Aorta (tissue), 5 donors: ENCODE measurements at places on chromosomes 1 and 21.

GRCh38 chr1:201535046-201535918 lies 3.6 kb upstream of the NAV1 start:
- DNase-seq: peak; percentile 67

DNA sequence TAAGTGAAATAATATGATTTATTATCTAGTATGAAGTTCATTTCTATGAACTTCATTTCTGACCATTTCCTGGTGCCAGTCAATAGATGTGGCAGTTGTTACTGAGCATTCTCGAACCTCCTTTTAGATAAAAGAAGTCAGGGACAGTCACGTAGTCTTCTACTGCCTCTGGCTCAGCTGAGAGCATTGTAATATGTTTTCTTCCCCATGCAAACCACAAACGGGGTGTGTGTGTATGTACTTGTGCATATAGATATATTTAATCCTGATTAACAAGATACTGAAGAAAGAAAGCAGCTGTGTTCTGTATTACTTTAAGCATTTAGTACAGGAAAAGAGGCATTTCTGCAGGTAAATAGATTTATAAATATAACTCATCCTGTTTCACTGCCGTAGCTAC lies 21.6 kb downstream of the ZNF684 start:
- no peak for DNase-seq

- peak; percentile 44 for DNase-seq
Measured at GRCh38 chr21:46115441-46116188, 17.7 kb downstream of the COL6A2 start.

GRCh38 chr1:202698276-202698675 lies 12.0 kb downstream of the SYT2 start:
- DNase-seq: no peak

DNA sequence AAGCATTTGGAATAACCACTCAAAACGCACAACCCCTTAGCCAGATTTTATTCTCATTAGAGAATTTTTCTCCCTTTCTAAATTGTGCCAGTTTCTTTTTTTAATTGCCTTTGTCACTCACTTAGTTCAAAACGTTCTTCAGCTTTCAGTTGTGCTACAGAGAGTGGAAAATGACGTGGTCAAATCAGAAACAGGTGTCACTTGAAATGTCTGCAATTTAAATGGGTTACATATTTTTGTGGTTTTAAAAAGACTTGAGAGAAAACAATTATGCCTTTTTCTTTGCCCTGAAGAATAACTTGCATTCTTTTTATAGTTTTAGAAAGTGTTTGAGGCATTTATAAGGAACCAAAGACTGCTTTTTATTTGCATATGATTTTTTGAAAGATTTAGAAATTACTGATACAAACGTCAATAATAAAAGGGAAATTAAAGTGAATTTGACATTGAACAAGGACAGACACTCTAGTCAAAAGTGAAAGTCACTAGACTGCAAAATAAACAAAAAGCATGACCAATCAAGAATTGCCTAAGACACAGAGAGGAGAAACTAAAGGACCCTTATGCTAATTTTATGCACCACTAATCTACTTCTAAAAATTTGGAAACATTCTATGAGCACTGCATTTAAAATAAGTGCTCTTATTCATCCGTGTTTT lies 191.0 kb downstream of the TPR start:
- DNase-seq: no peak

DNA sequence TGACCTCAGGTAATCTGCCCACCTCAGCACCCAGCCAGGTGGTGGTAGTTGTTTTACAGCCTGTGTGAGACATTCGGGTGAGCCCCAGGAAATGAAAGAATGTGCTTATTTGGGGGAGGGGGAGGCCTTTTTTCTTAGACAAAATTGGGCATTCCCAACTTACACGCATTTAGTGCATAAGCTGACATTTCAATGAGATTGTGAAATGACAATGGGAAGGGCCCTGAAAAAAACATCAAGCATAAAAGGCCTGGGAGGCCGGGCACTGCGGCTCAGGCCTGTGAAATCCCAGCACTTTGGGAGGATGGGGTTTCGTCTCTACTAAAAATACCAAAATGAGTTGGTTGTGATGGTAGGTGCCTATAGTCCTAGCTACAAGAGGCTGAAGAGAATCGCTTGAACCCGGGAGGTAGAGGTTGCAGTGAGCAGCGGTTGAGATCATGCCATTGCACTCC lies 5.0 kb downstream of the GAS5 start:
- DNase-seq: no peak

DNA sequence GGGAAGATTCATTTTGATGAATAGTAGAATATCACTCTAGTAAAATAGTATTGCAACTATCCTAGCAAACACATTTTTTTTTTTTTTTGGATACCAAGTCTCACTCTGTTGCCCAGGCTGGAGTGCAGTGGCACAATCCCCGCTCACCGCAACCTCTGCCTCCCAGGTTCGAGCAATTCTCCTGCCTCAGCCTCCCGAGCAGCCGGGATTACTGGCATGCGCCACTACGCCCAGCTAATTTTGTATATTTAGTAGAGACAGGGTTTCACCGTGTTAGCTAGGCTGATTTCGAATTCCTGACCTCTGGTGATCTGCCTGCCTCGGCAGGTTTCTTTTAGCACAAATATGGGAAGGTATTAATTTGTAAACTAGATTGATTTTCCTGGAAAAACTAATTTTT lies 33.8 kb downstream of the KCTD3 start:
- DNase-seq: no peak

GRCh38 chr1:57464756-57465155 lies 40.9 kb upstream of the DAB1 start:
- no peak for DNase-seq

DNA sequence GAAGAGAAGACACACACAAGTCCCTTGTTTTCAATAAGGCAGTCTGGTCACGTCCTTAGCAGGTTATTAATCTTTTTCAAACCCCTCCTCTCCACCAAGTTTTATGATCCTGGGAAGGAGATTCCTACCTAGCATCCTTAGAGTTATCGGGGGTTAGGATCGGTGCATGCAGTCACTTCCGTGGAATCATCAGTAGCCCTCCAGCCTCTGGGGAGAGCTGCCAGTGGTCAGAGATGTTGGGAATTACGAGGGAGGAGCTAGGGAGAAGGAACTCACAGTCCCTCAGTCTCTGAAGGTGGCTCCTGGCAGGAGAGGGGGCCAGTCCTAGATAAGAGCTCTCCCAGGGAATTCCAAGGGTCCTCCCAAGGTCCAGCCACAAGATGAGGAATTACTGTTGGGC lies 57.7 kb upstream of the ATP5PO start:
- DNase-seq: no peak

GRCh38 chr1:9658199-9658598 lies 6.7 kb downstream of the PIK3CD start:
- no peak for DNase-seq

GRCh38 chr1:41742219-41742618 lies 176.5 kb downstream of the HIVEP3 start:
- no peak for DNase-seq

- peak; percentile 99 for DNase-seq
Measured at GRCh38 chr1:113072757-113073478, at the start of gene LRIG2. Gene LRIG2 (plus strand): TSS chr1:113073198. CDS start chr1:113073407, 209 bp downstream.

- no peak for DNase-seq
Measured at GRCh38 chr1:176471338-176472121, 8.6 kb downstream of the PAPPA2 start.

DNA sequence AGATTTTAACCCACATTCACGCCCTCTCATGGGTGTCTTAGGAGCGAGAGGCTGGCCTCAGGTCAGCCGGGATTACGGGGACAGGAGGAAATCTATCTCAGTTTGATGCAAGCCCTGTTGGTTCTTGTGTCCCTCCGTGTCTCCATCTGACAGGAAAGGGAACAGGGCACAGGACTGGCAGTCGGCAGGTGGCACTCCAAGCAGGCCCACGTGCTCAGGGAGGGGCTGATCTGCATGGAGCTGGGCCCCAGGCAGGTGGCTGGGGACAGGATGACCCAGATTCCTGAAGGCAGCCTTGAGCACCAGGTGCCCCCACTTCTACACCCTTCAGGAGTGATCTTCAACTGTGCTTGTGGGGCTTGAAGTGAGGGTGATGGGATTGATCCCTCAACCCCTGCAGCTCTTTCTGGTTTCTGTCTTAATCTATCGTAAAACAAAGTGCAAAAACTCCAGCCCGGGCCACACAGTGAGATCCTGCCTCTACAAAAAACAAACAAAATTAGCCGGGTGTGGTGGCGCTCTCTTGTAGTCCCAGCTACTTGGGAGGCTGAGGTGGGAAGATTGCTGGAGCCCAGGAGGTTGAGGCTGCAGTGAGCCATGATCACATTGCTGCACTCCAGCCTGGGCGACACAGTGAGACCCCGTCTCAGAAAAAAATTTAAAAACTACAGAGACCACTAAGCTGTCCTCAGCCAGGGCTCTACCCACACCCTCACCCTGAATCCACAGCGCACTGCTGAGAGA lies 8.3 kb downstream of the PLEKHG5 start:
- no peak for DNase-seq

GRCh38 chr1:53187401-53187800 lies 9.2 kb upstream of the CPT2 start:
- no peak for DNase-seq

DNA sequence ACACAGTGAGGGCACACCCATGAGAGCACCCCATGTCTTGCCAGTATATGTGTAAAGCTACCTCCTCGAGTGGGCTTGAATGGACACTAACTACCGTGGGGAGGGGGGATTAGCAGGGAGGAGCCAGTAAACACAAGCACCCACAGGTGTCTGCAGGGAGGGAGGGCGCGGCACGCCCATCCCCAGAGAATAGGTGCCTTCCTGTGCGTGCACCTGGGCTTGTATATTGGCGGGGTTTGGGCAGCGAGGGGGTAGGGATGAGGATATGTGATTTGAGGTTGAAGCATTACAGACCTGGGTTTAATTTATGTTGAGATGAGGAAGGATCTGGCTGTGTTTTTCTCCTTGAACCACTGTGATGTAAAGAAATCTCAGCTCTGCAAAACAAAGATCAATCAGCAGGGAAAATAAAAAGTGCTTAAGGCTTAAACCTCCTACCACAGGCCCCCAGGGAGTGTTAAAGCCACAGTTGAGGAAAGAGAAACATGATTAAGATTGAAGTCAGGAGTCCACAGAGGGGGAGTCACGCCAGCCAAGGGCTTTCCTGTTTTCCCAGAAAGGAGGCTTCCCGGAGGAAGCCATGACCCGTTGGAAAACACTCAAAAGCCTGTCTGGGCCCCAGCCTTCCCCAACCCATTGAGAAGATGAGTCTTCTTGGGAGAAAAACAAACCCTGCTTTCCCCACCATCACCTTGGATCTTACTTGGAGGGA lies 80.0 kb downstream of the CAMK2N1 start:
- DNase-seq: no peak

DNA sequence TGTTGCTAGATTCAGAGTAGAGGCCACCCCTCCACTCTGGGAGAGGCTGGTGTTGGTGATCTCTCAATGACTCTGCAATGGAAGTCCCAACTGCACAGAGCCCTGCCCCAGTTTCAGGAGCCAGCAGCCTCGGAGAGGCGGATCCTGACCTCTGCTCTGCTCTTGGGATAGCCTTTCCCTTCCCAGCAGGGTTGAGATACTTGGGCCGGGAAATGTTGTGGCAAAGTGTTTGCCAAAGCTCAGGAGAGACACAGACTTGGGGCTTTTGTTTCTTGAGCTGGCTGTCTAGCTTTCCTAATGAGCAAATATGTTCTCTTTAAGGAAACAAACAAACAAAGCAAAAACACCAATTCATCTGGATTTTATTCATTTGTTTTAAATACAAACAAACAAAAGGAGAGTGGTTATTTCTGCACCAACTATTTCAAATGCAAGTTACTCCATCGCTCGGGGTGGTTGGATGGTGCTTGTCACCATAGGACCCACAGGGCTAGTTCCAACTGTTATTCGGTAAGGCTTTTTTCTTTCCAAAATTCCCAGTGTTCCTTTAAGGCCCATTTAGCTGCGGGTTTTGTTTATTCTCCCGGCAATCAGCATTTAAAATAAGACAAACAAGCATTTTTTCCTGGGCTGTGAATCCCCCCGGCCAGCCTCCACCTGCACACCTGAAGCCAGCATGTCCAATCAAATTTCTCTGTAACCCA lies 193.9 kb upstream of the LMO4 start:
- no peak for DNase-seq

- peak; percentile 52 for DNase-seq
Measured at GRCh38 chr1:22210176-22210575, 67.3 kb upstream of the WNT4 start.

DNA sequence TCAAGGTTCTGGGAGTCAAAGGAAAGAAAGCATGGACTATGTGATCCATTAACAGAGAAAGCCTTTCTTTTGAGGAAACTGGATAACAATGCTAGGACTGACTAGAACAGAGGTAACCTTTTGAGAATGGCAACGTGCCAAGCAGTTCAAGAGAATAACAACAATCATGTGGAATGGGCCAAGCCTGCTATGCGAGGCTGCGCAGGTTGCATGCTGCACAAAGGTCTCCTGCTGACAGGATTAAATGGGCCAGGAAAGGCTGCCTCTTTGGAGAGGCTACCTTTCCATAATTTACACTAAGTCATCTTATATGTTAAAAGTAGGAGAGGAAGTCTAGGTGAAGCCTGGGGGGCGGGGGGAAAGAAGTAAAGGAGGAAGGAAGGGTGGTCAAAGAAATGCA lies 5.8 kb downstream of the PCNX2 start:
- no peak for DNase-seq

GRCh38 chr1:169368406-169368769 lies 393 bp downstream of the BLZF1 start:
- DNase-seq: no peak

GRCh38 chr1:33383489-33383888 lies 47.4 kb downstream of the PHC2 start:
- DNase-seq: no peak

DNA sequence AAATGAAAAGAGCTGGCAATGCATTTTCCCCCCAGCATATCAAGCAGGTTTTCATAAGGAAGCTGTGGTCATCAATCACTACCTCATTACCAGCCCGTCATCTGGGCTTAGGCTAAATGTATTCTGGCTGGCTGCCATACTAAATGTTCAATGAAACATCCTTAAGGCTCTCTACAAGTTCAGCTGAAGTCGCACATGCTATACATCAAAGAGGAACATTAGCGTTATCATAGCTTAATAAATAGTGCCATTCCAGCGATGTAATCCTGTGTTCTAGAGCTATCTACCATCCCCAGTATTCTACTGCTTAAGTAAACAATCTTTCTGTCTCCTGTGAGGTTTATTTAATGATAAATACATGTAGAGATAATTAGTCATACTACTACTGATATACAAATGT lies 288.8 kb downstream of the DPYD start:
- no peak for DNase-seq

DNA sequence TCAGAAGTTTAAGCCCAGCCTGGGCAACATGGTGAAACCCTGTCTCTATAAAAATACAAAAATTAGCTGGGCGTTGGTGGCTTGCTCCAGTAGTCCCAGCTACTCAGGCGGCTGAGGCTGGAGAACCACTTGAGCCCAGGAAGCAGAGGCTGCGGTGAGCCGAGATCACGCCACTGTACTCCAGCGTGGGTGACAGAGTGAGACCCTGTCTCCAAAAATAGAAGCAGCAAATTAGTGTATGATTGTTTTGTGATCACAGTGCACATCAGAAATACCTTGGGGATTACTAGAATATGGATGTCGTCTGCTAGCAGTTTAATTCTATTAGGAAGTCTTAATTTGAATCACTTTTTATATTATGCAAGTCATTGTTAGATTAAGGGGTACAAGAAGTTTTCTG lies 59.0 kb downstream of the ZBTB17 start:
- no peak for DNase-seq

GRCh38 chr1:33583567-33583966 lies 111.1 kb downstream of the ZSCAN20 start:
- no peak for DNase-seq

GRCh38 chr1:243179720-243180119 lies 75.4 kb downstream of the CEP170 start:
- no peak for DNase-seq

- DNase-seq: no peak
Measured at GRCh38 chr1:169120066-169120465, 13.6 kb downstream of the ATP1B1 start.
